ENCODE measurements at places on chromosomes 2 and 18. TPM values are rescaled to one million over a fixed set of nuclear protein-coding genes. Genes with fewer than 3 reads are reported as not detected.

Gene MAP3K19
- not detected for total RNA-seq

DNA sequence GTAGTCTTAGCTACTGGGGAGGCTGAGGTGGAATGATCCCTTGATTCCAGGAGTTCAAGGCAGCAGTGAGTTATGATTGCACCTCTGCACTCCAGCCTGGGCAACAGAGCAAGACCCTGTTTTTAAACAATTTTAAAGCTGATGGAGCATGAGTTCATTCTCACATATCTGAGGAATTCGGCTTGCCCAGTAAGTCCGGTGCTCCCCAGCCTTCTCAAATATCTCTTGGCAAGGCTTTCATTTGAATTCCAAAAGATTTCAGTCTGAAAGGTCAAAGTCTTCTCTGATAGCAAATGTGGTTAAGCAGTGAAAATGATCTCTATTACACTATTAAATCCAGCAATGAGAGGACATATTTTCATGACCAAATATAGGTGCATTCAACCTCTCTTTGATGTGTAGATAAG, 27.9 kb downstream of the PIEZO2 start:
- no peak for DNase-seq

Gene RFX8
- total RNA-seq = 0.76 TPM

GRCh38 chr2:229434187-229434586, 163.1 kb upstream of the PID1 start:
- DNase-seq = no peak

Gene CABYR
- total RNA-seq = 2.6 TPM

Gene IL1F10
- total RNA-seq = not detected

Gene LOXHD1
- total RNA-seq = 0.10 TPM

DNA sequence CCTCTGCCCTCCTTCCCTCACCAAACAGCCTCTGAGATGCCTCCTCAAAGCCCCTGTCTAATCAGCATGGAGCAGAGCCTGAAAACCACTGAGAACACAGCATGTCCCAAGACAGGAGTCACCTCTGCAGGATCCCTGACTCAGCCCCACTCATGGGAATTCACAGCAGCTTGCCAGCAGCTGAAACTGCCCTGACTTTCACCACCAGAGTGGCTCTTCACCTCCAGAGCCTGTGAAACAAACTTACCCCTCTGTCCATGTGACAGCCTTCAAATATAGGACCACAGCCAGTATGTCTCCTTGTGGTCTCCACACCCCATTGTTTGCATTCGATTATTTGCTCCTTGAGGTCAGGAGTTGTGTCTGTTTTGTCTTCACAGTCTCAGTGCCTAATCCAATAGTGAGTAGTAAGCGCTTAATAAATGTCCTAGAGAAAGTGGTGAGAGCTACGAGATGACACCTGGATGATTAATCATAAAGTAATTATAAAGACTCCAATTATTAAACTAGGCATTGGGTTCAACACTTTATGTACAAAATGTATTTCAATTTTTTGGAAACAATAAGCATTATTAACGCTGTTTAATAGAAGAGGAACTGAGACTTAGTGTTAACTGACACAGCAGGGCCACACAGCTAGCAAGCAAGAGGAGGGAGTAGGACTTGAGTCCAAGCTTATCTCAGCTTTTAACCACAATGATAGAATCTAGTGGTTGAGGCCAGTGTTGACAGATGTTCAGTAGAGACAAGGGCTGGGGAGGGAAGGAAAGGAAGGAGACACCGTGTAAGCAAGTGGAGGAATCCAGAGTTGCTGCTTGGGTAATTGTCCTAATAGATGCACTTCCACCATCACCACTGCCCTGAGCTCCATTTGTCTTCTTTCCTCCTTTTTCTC, 358.7 kb upstream of the TNP1 start:
- no peak for DNase-seq

- DNase-seq = no peak
Observed at GRCh38 chr2:101295895-101296294, 12.6 kb downstream of the RNF149 start.

Gene EMILIN1
- 0.52 TPM for total RNA-seq

Gene MBD2
- total RNA-seq = 91.6 TPM

- no peak for DNase-seq
Observed at GRCh38 chr2:99488539-99489062, 1.2 kb downstream of the REV1 start.

DNA sequence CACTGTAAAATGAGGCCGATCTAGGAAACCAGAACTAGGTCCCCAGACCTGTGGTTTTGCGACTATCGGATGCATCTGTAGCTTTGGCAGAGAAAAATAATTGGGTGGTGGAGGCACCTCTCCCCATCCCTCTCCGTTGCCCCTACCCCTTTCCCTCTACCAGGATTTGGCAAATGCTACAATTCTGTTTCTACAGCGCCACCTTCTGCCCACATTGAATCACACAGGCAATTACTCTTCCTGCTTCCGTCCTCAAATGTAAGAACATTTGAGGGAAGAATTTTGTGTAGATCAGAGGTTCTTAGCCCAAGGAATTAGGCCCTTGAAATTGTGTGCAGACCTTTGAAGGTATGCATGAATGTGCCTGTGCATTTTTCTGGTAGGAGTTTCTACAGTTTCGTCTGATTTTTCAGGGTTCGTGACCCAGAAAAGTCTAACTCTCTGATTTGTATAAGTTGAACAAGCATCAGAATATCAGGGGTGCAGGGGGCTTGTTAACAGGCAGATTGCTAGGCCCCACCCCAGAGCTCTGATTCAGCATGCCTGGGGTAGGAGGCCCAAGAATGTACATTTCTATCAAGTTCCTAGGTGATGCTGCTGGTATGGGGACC, 11.2 kb downstream of the ATP6V1B1 start:
- DNase-seq = peak; percentile 68

Gene PAX8
- 1.3 TPM for total RNA-seq

Gene POMC
- total RNA-seq = 7.8 TPM

DNA sequence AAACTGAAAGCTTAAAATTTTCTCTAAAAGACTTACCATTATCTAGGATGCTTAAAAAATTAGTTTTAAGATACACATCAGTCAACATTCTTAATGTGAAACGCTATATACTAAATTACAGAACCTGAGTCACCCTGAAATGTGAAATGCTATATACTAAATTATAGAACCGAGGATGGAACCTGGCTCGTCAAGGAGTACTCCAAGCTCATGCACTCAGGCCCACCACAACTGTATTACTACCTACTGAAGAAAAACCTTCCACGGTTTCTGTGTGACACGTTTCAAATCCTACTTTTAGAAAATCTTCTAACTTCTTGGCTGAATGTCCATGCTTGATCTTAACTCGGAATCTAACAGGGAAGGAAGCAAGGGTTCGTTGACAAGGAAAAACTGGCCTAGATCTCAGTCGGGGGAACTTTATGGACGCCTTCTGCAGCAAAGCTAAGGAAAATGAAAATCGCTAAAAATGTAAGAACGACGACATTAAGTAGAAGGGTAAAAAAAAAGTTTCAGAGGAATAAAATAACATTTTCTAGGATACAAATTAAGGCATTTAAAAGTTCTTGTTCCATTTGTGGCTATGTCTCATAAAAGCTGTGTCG, 1.4 kb downstream of the PRKD3 start:
- no peak for DNase-seq

DNA sequence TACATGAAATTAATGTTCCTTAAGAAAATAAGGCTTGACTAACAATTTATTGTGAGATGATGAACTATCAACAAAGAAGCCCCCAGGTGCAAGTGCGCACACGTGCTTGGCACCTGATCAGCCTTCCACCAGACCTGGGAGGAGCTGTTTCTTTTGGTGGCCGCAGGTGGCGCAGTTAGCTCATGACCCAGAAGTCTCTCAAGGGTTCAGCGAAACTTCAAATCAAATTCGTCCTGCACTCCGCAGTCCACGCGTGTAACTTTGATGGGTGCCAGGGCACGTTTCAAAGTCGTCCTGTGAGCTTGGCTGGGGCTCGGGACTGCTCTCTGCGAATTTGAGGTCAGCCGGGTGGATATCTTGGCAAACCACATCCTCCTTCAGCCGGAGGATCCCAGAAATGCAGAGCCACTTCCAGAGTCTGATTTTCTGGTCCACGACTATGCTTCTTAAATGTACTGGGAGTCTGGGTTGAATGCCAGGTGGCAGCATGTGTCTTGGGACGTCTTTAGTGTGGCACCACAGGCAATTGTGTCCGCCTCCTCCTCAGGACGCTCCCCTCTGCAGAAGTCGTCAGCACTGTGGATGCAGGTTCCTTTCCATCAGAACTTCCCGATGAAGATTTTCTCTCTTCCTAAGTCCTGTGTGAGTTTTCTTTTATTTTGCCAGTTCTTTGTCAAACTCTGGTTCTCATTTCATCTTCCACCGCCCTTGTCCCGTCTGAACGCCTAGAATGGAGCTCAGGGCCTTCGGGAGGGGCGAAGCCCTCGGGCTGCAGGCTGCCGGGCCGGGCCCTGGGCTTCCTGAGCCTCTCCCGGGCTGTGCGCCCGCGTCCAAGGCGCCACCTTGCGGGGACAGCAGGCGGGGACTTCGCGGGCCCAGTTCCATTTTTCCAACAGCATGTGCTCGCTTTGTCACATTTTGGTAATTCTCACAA, 61.3 kb upstream of the RAPGEF4 start:
- DNase-seq = no peak

- no peak for DNase-seq
Observed at GRCh38 chr2:150222379-150222778, 265.1 kb downstream of the RND3 start.

Gene ANKRD53
- not detected for total RNA-seq

DNA sequence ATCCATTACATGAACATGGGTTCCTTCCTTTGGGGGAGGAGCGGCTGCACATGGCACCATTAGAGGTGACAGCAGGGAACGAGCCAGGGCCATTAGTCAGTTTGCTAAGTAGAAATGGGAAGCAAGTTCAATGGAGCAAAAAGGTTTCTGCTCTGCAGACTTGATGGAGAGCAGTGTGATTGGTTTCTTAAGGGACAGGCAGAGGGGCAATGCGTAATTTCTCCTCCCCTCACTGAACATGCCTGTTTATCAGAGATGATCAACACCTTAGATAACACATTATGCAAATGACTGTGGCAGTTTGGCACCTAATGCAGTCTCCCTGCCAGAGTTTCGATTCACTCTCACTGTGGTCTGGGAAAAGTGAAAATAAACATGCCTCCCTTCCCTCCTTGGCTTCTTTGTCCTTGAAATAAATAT, 414.5 kb downstream of the STK39 start:
- no peak for DNase-seq

GRCh38 chr2:128284841-128285240, 33.8 kb downstream of the HS6ST1 start:
- DNase-seq = no peak

Gene EVX2
- not detected for total RNA-seq

DNA sequence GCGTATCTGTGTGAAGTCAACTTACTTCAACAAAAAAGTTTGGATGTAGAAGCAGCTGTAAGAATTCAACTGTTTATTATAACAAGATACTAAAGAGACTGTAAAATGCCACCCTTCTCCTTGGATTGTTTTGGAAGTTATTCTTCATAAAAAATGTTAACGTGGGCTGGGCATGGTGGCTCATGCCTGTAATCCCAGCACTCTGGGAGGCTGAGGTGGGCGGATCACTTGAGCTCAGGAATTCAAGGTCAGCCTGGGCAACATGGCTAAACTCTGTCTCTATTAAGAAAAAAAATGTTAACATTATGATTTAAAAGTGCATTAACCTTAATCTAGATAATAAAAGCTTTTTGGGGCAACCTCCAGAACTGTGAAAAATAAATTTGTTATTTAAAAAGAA, 7.7 kb downstream of the CIAO1 start:
- no peak for DNase-seq

Gene KCNE4
- not detected for total RNA-seq

DNA sequence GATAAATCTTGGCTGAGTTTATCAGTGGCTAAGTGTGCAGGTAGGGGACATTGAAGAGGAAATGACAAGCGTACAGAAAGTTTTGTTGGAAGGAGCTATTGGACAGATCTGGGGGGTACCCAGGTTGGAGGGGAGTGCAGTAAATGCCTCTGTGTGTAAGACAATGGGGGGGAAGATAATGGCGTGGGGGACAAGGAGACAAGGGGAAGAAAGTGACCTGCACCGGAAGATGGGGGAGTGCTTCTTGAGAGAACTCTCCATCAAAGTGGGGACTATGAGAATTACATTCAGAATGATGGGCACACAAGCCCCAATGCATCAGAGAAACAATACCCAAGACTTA, 190.0 kb downstream of the ALPK2 start:
- no peak for DNase-seq

DNA sequence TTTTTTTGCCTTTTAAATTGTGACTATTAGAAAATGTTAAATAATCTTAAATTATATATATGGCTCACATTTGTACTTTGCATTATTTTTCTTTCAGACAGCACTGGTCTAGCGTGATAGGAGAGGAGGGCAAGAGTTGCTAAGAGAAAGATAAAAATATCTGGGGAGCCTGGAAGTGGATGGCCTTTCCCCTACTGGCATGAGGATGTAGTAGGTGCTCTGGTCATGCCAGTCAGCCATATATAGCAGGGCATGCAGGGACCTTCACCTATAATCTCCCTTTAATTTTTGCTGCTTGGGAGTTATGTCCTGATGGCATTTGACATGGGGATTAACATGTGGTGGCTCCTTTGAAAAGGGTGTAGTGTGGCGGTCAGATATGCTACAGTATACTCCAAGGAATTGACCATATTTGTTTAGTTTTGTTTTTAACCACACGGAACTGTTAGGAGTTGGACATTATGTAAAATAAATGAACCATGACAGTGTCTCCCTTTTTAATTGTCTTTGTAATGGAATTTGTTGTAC, 144.7 kb downstream of the BABAM2 start:
- DNase-seq = no peak

DNA sequence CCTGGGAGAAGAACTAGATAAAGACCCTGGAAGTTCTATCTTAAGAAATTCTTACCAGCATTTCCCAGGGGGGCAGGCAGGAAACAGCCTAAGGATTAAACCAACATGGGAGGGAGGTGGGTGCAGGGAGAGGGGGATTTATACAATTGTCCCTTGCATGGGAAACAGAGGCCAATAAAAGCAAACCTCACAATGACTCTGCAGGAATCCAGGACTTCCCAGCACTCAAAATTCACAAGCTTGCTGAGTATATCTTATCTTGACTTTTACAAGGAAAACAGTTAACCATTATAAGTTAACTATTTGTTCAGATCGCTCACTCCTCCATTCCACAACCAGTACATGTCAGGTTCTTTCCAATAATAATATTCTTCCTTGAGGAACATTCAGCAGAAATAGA, 241.3 kb downstream of the MREG start:
- no peak for DNase-seq

Gene FBXO15
- total RNA-seq = 4.8 TPM

Gene C2orf80
- total RNA-seq = not detected

Gene ADNP2
- 27.6 TPM for total RNA-seq

GRCh38 chr2:83481436-83481835, 977.6 kb downstream of the SUCLG1 start:
- no peak for DNase-seq

GRCh38 chr2:13638181-13638580, 921.4 kb downstream of the TRIB2 start:
- no peak for DNase-seq

Gene CABLES1
- 5.6 TPM for total RNA-seq

Gene POTEJ
- not detected for total RNA-seq

Gene LBX2
- 0.39 TPM for total RNA-seq

- no peak for DNase-seq
Observed at GRCh38 chr2:24618144-24618543, 127.1 kb downstream of the NCOA1 start.

Measured in activated naive CD4-positive, alpha-beta T cell treated with anti-CD3 and anti-CD28 coated beads, Interleukin-2, amount 50 U/mL, for 72 hours (primary cell).